ENCODE measurements at places on chromosomes 7 and 10. TPM values are rescaled to one million over a fixed set of nuclear protein-coding genes. Genes with fewer than 3 reads are reported as not detected.

Gene TCAF2
- 0.41 TPM for total RNA-seq

Gene KLF14
- 0.17 TPM for total RNA-seq

DNA sequence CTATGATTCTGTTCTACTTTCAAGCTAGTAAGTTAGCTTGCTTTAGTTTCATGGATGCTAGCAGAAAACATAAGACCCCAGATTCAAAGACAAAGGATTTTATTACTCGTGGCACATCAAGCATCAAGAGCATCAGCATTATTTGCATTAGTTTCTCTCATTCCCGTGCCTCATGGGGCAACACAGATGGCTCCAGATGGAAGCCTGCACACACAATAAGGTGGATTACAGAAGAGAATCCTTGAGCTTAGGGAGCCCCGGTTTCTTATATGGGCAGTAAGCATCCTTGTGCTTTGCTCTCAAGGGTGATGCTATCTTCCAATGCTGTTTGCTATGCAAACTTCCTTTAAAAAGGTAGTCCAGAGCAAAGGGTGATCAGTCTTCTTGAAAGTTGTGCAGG, 10.7 kb upstream of the CAPZA2 start:
- DNase-seq, result no peak

GRCh38 chr10:100734295-100735086, 10.9 kb upstream of the PAX2 start:
- DNase-seq, result no peak

GRCh38 chr7:33504266-33504665, 374.9 kb downstream of the BBS9 start:
- no peak for DNase-seq

- no peak for DNase-seq
Measured at GRCh38 chr7:129875745-129876411, 76.9 kb downstream of the UBE2H start.
